ENCODE measurements at places on chromosomes 12 and 14.

DNA sequence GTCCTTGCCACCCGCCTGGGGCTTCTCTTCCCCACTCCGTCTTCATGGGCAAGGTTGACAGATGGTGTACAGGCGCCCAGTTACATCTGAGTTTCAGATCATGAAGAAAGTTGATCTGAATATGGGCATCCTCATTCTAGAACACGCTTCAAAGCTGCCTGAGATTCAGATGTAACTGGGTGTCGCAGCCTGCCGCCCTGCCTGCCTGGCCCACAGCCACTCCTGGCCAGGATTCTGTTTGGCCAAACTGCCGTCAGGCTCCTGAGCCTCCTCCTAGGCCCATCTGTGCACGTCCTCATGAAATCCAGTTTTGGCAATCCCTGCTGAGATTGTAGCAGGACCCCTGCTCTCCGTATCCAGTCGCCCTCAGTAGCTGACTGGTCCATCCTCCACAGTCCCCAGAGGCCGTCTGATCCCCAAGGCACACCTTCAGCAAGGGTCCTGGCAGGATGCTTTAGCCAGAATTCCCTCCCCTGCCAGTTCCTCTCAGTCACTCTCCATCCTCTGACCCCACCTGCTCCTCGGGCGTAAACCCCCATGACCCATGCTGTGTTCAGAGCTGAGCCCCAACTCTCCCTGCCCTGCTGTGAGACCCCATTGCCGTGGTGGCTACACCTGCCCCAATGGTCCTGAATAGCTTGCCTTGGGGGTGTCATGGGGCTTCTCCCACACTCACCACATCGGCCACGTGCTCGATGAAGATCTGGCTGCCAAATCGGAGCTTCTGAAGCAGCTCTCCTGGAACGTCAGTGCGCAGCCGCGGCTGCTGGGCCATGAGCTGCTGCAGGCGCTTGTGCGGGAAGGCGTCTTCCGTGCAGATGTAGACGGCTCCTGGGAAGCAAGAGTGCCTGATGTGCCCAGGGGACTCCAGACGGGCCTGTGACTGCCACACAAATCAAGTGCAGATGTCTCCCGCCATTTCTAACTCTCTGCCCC, 12.5 kb downstream of the XRCC3 start:
- no peak for DNase-seq

DNA sequence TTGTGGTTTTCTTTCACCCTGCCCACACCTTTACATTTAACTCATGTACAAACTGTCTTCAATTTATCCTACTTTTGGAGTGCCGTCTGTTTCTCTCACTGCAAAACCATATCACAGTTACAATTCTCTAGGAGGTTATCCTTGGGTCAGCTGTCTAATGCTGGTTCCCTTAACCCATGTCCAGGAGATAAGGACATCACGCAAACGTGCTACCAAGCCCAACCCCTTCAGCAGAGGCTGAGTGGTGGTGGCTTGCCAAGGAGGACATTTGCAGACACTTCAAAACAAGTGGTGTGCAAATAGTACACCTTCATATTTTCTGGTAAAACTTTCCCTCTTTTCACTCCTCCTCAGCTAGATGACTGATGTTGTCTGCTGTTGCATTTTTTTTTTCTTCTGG, 167.9 kb downstream of the PAX9 start:
- DNase-seq: no peak

DNA sequence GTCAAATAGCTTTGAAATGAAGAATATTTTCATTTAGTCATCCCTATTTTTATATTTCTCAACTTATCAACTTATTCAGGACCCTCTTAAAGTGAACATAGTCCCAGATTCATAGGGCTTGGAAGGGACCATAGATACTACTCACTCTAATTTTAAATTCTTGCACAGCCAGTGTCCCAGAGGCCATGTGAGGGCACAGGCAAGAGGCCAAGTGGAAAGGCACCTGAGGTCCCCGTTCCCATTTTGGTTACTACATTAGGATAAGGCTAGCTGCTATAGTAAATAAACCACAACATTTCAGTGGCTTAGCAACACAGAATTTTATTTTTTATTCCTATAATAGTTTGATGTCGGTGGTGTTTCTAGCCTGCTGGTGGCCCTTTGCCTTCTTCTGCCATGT, 227.8 kb downstream of the SPTSSA start:
- DNase-seq: no peak

GRCh38 chr12:24838531-24838950, 110.4 kb downstream of the BCAT1 start:
- DNase-seq: peak; percentile 34

DNA sequence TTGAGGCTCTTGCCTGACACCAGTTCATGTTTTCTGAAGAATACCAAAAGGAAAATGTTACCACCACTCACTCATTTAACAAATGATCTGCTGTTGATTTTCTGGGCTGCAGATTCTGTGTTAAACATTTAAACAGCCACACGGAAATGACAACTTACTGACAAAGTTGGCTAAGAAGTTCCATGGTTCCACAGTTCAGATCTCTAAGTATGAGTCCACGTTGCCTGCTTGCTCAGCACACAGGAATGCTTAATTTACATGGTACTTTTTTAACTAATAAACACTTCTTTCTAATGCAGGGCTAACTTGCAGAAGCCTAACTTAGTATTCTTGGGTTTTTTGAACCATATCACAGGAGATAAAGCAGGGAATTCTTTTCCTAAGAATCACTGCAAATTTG, 34.7 kb downstream of the PTGER2 start:
- DNase-seq: peak; percentile 35

GRCh38 chr12:68139941-68140340, 19.6 kb downstream of the IFNG start:
- DNase-seq: no peak

- DNase-seq: no peak
Observed at GRCh38 chr14:65373016-65373670, 39.4 kb upstream of the FUT8 start.

- DNase-seq: no peak
Observed at GRCh38 chr14:104818714-104819161, 17.8 kb downstream of the ZBTB42 start.

DNA sequence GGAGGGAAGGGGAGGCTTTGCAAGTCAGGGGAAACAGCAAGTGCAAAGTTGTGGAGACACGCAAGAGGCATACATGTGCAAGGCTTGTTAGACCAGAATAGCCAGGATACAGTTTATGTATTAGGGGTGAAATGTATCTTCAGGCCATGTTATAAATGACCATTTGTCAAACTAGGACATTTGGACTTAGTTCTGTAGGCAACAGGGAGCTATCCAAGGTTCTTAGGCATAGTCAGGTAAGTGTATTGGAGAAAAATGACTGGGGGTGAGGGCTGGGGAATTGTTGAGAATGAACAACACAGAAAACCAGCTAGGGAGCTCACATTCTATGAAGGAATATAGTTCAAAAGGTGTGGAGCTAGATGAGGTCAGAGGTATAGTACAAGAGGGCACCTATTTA, 42.5 kb downstream of the TPH2 start:
- no peak for DNase-seq

DNA sequence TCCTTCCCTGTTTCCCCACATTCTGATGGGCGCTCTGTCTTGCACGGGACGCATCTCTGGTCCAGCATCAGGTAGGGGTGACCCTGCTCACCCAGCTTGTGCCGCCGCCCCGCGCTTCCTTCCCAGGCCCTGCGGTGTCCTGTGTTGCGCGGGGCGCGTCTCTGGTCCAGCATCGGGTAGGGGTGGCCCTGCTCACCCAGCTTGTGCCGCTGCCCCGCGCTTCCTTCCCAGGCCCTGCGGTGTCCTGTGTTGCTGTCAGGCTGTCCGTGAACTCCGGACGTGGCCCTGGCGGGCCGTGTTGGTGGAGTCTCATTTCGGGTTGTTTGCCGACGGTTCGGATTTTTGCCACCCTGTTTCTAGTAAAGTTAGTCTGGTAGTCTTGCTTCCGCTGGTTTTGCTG, 6.8 kb downstream of the FBRSL1 start:
- DNase-seq: no peak

DNA sequence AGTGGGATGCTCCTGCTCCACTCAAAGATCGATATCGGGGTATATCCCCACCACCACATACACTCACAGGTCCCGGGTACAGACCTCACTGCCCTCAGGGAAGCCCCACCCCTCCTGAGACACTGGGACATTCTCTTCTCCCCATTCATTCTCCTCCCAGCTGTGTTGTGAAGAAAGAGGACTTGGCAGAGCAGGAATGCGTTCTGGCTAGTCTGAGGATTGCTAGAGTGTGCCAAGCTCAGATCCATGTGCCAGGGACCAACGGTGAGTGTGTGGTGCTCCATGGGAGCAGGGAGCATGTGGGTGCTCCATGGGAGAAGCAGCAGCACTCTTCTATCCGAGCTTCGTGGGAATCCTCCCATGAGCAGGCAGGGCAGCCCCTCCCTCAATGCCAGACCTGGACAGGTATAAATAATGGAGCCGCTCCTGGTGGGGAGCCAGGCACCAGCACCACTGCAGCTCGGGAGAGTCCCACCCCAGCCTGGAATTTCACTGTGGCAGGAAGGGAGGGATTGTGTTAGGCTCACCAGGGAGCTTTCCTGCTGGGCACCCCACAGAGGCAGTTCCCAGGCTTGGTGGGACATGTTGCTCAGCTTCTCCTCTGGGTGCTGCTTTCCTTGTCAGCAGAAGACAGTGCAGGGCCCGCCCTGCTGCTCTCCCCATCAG, 2.3 kb upstream of the KRT5 start:
- DNase-seq: no peak
